ENCODE measurements at places on chromosomes 3 and 15.

DNA sequence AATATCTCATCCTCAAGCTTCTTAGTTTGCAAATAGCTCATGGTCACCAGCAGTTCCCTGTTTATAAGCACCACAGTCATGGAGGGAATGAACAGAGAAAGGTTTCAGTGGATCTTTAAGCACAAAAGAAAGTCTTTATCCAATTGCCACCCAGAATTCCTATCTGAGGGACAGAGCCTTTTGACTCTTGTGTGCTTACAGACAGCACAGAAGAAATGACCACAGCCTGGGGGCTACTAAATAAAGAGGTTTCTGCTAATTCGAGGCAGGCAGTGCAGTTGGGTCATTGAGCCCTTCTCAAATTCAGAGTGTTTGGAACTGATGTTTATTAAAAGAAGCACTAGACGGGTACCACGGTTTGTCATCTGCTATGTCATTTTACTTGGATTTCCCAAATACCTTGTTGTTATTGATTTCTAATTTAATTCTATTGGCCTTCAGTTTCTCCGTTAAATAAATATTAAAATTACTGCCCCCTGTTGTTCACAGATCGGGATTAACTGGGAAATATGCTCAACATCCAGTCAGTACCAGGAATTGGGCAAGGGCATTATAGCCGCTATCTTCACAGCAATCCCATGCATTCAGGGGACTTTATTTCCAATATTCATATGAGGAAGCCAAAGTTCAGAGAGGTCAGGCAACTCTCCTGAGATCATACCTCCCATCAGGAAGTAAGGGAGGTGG lies 3.6 kb downstream of the PRICKLE2 start:
- DNase-seq, result no peak

DNA sequence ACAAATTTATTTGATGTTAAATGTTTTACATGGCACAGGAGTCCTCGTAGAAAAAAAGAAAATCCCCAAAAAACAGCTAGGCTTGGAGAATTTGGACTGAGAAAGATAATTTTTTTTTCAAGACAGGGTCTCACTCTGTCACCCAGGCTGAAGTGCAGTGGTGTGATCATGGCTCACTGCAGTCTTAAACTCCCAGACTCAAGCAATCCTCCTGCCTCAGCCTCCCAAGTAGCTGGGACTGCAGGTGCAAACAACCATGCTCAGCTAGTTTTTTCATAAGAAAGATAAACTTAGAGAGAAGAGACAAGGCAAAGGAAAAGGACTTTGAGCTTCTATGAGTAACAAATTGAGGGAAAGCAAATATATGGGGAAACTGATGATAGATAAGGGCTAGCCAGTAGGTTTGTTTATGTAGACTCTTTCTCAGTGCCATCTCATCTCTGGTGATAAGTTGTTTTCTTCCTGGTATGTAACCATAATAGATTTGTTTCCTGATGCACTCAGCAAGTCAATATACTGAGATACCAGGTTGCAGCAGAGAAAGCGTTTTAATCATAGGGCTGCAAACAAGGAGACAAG lies 13.1 kb upstream of the TRMT10C start:
- DNase-seq, result no peak

- no peak for DNase-seq
Observed at GRCh38 chr3:42631620-42632019, 21.9 kb upstream of the ZBTB47 start.

- DNase-seq, result no peak
Observed at GRCh38 chr3:106172101-106172500, 303.3 kb upstream of the CBLB start.

DNA sequence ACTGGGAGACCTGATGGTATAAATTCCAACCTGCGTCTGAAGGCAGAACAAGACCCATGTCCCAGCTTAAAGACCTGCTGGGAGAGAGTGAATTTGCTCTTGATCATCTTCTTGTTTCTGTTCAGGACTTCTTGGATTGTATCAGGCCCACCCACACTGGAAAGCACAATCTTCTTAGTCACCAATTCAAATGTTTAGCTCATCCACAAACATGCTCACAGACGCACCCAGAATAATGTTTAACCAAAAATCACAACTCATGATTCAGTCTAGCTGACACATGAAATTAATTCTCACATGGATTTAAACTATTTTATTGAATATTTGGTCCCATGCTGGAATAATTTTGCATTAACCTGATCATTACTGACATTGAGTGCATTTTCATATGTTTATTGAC lies 37.8 kb upstream of the GOLGA6L2 start:
- no peak for DNase-seq

DNA sequence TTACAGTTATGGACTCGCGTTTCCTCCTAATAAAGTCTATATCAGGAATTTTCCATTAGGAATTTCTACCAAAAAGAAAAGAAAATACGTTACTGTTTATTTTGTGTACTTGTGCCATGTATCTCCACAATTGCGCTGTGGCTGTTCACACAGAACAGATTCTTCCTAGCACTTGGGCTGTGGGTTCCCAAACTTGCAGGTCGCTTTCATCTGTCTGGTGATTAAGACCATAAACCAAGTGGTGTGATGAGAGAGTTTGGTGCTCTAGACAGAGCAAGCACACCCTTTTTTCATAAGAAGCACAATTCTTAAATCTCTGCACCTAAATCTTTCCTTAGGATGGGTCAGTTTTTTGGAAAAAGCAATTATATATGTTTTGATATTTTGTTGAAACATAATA lies 203.3 kb downstream of the TP63 start:
- DNase-seq, result no peak

DNA sequence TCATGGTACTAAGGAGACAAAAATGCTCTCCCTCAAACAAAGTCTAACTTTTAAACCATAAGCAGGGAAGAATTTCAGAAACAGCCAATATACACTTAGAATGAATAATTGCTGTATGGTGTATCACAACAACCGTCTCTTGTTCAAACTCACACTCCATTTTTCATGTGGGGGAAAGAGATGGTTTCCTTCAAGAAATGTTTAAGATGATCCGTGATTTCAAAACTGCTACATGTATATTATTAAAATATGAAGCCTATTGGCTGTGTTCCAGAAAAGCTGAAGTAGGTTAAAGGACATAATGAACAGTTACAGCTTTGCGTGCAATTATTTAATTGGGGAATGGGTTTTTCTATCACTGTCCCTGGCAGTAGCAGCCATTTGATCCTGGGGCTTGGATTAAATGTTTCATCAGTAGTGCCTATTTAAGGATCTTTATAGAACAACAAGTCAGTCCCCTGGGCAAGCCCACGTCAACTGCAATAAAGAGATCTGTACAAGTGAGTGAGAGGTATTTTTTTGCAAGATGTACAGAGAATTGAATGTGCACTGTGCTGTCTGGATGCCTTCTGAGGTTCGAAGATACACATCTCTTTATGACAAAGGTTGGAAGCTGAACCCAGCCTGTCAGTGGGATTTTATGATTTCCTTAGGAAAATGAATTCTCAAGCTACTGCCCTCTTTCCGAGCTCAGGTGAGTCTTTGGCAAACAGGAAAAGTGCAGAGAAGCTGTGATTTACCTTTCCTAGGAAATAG lies 337.2 kb upstream of the RARB start:
- DNase-seq, result no peak

DNA sequence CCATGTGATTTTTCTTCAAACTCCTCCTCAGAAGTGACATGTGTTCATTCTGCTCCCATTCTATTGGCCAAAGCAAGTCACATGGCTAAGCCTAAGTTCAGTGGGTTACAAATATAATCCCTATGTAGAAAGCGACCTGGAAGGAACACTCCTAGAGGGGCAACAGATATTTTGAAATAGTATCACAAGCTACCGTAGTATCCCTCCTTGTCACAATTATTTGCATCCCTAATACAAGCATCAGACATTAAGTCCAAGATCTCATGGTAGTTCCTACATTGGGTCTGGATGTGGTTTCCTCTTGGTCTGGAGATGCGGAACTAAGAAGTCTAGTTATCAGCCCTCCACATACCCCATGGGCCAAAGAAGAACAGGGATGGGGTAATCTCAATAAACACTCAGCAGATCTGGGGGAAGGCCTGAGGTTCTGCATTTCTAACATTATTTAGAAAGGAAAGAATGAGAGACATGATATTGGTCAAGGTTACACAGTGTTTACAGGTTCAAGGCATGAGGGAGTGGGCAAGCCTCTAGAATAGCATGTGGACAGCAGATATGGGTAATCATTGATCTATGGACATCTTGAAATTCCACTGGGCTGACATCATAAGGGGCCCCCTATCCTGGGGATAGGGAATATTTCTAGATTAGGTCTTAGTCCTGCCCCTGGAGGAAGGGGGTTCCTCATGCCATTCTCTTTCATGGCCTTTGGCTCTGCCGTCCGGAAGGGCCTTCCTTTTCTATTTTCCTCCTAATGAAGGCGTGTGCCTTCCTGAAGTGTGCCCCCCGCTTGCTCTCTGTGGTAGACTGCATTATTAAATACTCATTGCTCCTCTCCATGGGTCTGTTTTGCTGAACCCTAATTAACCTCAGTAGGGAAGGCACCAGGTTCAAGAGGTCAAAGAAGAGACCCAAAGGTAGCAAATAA lies 17.8 kb upstream of the ABHD2 start:
- DNase-seq, result no peak

GRCh38 chr3:34248352-34248751 lies 449.9 kb downstream of the PDCD6IP start:
- DNase-seq, result no peak

DNA sequence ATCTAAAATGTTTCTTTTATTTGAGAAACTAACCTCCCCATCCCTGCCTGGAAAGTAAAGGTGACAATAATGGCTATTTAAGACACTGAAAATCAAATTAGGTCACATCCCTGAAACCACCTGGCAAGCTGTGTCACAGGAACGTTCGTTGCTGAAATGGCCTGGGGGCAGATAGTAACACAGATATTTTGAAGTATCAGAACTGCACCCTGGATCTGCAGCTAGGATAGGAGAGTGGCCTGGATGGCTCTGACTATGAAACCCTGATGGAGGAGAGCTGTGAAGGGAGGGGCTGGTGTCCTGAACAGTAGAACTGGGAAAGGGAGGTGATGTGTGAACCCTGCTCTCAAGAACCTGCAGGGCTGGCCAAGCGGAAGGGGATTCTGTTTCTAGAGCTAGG lies 648.3 kb upstream of the CFAP20DC start:
- no peak for DNase-seq

DNA sequence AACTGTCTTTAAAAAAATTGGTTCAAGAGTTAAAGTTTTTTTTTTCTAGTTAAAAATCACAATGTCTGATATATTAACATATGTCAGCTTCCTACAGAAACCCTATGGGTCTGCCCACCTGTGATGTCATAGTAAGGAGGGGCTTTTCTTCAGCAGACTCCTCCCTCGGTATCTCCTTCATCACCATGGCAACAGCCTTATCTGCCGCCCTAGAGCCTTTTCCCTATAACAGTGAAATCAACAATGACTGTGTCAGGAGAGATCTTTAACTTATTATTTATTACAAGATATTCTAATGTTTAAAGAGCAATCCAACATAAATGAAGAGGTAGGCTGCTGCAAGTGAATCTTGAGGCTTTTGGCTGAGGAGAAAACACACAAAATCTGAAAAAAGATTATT lies 138.7 kb downstream of the PEX5L start:
- no peak for DNase-seq

- DNase-seq, result no peak
Observed at GRCh38 chr15:33007303-33007855, 187.1 kb downstream of the FMN1 start.

- no peak for DNase-seq
Observed at GRCh38 chr15:85541744-85542143, 161.3 kb downstream of the AKAP13 start.

DNA sequence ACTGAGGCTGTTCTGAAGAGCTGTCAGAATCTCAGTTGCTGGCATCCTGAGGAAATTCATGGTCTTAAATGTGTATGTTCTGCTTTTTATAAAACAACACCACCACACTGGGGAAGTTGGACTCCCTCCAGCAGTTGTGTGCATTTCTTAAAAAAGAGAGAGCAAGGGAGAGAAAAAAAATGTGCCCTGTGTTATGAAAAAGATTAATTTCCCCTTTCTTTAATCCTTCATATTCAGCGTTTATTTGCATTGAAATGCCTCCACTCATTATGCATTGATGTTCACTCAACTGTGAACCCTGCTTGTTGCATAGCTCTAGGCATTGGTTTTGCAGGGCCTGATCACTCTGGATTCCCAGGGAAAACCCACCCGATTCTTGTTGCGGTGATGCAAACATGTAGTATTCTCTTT lies 4.4 kb upstream of the ZNF609 start:
- DNase-seq, result no peak

GRCh38 chr3:193742628-193743027 lies 149.6 kb downstream of the OPA1 start:
- no peak for DNase-seq

DNA sequence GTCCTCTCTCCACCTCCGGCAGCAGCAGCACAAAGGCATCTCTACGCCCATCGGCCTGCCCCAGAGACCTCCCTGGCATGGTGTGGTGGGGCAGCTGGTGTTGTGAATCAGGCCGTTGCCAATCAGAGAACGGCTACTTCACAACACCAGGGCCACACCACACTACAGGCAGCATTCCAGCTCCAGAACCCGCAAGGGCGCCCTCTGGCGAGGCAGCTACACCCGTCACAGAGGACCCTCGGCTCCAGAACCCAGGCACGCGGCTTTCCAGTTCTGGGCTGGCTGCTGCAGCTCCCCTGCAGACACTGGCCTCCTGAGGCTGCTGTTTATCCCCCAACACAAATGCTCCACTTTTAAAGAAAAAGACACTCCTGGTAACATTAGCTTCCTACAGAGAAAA lies 127.5 kb upstream of the TOPAZ1 start:
- DNase-seq, result peak; percentile 9

DNA sequence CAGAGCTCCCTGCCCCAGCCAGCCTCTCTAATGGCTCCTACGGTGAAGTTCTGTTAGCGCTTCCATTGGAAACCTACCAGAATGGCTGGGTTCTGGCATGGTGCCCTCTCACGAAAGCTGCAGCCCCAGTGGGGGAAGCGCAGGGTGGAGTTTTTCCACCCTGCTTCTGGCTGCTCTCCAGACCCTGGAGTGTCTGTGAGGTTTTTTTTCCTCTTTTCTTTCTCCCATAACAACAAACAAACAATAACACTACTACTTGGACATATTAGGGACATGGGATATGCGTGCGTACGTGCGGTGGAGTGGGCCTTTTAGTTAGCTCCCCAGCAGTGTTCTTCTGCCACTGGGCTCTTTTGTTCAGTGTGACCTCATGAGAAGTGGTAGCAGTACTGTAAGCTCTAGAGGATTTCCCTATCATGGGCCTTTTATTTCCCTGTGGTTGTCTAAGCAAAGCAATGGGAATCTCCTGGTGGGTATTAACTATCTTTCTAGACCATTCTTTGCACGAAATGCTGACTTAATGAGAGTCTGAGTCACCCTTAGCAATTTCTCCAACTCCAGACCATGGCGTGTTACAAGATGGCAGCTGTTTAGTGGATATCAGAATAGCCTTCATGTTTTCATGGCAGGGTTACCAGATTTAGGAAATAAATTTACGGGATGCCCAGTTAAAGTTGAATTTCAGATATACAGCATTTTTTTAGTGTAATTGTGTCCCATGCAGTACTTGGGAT lies 161.9 kb downstream of the FNDC3B start:
- DNase-seq, result no peak

- no peak for DNase-seq
Observed at GRCh38 chr15:36925653-36926426, 174.5 kb downstream of the MEIS2 start.

GRCh38 chr3:192281207-192281880 lies 446.0 kb downstream of the FGF12 start:
- no peak for DNase-seq
